ENCODE measurements at places on chromosomes 7 and 10.

DNA sequence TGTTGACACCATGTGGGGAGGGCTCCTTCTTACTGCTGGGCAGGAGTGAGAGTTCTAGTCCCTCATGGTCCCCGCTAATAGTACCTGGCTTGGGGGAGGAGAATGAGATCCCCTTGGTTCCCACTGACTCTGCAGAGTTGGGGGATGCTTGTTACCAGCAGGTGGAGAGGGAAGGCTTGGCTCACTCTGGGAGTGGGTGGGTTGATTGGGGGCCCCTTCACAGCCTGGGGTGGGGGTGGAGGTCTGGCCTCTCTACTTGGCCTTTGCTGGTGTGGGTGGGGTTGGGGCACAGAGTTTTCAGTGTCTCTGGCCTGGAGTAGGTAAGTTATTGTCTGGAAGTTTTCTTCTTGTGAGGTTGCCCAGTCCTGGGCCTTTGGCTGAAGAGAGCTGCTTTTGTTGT is 31.9 kb downstream of the ADCY1 start:
- no peak for DNase-seq

DNA sequence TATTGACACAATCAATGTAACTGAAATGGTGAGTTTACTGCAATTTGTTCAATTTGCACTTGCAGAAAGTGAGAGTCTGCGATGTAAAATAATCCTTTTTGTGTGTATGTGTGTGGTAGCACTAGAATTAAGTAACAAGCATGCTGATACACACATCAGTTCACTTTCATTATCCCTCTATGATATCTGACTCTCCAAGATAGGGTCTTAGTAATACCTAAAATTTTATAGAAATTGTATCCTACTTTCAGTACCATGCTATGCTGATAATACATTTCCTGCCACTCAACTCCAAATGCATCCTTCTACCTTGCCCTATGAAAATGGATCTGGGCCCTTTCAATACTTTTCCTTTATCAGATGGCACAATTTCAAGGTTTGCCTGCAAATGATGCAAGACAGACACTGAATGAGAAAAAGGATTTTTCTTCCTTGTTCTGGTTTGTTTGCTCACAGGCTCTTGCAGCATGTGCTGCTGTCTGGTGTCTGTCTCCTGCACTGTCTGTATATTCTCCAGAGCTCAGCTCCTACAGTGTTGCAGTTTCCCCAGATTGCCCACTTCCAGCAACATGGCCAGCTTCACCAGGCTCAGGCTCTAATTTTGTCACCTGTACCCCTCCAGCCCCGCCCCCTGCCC is 297.9 kb upstream of the HGF start:
- DNase-seq, result no peak

DNA sequence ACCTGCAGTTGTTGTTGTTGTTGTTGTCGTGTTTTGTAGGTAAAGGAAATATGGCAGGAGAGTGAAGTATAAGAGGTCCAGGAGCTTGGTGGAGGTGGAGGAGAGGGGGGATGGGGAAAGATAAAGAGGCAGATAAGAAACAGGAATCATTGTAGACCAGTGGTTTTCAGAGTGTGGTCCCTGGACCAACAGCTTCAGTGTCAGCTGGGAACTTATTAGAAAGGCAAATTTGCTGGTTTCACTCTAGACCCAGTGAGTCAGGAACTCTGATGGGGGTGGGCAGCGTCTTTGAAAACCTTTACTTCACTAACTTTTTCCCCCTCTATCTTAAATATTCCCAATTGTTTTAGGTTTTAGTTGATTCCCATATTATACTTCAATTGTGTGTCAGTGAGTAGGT is 241.5 kb downstream of the AUTS2 start:
- no peak for DNase-seq

GRCh38 chr7:21947056-21947455 is 1.4 kb upstream of the CDCA7L start:
- no peak for DNase-seq

DNA sequence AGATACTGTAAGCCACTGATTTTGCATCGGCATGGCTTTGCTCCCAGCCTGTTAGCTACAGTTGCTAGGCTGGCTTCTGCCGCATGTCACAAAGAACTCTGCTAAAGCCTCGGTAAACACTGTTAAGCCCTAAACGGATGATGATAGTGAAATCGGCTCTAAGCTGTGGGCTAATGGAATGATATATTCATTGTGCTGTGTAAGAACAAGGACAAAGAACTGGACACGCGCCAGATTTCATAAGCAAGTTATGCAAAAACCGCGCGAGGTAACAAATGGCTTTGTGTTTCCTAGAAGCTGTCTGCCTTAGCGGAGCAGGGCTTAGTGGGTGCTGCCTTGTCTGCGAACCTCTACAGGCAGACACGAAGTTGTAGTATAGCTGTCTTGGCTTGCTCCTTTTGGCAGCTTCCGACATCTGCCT is 331.3 kb upstream of the COBL start:
- peak; percentile 74 for DNase-seq

GRCh38 chr7:37531225-37531624 is 82.6 kb upstream of the ELMO1 start:
- DNase-seq, result no peak

- no peak for DNase-seq
These were observed 810.2 kb downstream of the CNTNAP2 start for GRCh38 chr7:146926841-146927240.

DNA sequence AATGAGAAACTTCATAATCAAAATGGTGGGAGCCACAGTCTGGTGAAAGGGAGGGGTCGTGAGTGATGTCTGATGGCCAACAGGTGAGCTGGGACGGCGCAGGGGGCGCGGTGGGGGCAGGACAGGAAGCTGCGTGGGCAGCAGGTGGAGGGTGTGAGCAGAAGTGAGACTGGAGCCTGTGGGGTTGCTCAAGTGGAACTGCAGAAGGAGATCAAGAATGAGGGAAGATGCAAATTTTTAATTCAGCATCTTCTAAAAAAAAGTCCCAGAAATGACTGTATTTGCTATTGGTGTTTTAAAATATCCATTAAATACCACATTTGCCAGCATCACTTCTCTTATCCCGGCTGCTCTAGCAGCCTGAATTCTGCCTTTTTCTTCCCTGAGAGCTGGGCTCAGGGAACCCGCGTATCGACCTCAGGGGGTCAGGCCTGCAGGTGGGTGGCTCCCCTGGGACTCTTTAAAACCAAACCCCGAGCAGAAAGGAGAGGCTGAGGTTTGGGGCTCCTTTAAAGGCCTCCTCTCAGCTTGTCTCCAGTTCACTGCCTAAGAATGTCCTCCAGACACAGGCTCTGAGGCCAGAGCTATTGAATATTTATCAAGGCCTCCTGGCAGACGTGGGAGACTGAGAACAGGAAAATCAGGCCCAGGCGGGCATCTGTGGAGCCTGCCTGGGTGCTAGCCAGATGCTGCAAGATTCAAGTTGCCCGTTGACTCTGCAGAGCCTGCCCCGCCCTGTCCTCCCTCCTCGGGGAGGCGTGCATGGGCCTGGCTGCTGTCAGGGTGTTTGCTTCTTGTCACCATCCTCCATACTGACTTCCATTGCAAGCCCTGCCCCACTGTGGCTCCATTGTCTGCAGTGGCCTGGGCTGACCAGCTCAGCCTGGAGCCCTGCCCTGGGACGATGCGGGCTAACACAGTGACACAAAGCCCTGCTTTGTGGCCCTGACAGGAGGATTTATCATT is 53.9 kb downstream of the SYPL1 start:
- DNase-seq, result no peak

- no peak for DNase-seq
These were observed 136.8 kb upstream of the CDCA7L start for GRCh38 chr7:22082553-22082885.

DNA sequence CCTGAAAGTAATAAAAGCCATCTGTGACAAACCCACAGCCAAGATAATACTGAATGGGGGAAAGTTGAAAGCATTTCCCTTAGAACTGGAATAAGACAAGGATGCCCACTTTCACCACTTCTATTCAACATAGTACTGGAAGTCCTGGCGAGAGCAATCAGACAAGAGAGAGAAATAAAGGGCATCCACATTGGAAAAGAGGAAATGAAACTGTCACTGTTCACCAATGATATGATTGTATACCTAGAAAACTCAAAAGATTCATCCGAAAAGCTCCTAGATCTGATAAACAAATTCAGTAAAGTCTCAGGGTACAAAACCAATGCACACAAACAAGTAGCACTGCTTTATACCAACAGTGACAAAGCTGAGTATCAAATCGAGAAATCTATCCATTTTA is 581.7 kb upstream of the TEX47 start:
- DNase-seq, result no peak

DNA sequence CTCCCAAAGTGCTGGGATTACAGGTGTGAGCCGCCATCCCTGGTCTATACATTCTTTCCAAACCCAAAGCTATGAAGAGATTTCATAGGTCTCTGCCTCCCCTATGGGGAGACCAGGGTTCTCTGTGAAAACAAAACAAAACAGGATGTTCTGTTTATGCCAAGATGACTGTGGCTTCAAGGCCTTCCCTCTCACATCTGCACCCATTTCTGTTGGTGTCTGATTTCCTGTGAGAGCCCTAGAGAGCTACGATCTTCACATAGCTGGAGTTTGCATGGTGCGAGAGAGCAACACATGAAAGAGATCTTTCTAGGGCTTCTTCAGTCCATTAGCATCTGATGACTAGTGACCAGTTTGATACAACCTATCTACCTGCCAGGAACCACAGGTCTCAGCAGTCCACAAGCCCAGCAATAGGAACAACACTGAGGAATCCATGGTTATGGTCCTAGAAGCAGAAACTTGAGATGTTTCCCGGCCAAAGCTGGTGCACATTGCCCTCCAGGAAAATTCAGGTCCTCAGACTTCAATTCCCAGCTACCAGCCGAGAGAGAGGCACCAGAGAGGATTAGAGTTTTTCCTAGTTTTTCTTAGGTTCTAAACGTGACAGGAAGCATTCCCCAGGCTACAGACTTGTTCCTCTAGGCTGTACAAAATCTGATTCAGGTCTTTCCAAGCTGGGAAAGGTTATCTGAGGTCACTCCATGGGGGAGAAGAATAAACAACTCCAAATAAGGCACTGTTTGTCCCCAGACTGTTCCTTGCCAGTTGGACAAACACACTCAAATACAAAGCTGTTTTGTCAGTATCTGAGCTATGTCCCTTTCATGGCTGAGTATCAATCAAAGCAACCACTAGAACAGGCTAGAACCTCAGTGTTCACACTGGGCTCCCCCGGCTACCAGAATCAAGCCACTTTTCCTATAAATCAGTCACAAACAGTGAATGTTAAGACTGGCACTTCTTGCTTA is 259.7 kb downstream of the CALN1 start:
- DNase-seq, result no peak

GRCh38 chr10:96910488-96911395 is 78.6 kb downstream of the LCOR start:
- DNase-seq, result peak; percentile 40

- no peak for DNase-seq
These were observed 428 bp downstream of the ADARB2 start for GRCh38 chr10:1736972-1737221.

DNA sequence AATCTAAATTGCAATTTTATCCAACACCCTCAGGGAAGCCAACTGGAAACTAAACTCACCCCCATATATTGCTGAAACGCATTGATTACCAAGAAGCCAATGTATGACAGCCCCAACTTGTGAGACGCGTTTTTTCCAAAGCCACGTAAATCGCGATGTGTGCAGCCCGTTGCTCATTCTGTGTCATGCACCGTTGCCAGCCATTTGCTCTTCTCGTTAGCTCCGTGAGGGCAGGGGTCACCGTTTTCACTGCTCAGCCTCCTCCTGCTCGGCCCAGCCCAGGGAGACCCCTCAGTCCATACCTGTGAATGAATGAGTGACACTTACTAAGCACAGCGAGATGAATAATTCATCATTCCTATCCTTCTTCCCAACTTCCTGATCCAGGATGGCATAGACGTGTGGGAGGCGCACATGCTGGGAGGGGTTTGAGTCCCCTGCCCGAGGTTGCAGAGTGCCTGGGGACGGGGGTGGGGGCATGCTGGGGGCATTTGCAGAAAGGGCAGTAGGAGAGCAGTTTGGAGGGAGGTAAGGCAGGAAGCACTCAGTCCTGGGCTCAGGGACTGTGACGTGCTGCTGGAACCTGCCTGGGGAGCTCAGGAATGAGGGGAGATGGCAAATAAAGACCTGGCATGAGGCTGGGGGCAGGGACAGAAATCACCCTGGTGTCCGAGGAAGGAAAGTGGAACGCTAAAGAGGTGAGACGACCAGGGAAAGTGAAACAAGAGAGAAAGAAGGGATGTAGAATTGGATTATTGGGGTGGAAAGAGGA is 104.2 kb upstream of the SDK1 start:
- DNase-seq, result no peak

GRCh38 chr10:13701157-13701919 is 114.6 kb downstream of the PRPF18 start:
- no peak for DNase-seq

DNA sequence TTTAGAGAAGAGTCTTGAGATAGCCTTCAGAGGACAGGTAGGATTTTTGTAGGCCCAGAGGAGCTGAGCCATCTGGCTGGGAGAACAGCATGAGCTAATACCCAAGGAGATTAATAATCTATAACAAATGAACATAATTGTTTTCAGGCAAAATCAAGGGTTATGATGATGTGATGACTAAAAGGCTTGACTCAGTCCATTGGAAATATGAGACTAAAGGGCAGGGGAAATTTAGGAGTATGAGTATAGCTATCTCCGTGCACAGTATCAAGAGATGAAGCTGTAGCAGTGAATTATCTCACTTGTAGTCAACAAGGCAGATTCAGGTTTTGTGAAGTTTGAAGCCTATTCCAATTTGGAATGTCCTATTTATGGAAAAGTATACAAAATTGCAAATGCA is 40.1 kb downstream of the CSTF2T start:
- DNase-seq, result no peak

DNA sequence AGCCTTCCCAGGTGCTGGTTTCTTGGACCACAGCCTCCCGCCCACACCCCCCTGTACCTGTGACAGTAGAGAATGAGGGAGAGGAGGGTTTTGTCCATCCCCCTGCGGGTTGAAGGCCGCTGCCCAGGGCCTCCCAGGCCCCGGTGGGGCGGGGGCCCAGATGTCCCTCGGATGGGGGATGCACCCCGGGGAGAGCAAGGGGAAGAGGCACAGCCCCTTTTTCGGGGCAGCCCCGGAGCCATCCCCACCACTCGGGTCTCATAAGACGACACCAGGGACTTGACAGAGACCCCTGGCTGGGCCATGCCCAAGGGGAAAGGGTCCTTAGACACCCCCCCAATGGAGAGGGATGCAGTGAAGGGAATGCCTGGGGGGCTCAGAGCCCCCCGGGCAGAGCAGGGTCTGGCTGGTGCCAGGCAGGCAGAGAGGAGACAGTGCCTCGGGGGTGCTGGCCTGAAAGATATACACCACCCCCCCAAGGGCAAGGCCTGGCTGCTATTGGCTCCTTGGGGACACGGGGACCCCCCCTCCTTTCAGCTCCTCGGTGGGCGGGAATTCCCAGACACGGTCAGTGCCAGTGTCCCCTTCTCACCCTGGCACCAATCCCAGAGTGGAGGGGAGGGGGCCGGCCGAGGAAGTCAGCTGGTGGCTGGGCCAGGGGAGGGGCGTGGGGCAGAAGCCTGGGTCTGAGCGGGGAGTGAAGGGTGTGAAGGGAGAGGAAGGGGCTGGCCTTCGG is 3.7 kb upstream of the SPACDR start:
- no peak for DNase-seq

DNA sequence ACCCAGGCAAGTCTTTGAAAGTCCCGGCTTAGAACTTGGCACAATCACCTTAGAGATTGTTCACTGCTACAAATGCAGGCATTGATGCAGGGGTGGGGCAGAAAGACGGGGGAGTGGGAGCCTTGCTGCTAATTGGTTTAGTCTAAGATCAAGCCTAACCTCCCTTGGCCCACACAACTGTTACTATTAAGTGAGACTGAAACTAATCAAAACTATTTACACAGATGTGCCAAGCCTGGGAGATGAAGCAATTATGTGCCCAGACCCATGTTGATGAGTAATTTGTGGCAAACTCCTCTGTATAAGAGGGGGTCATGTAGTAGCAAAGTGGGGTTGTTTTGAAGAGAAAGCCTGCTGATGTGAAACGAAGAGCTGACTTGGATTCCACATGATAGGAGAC is 178.2 kb upstream of the ITGB1 start:
- peak; percentile 33 for DNase-seq
